NCI-H1092 treated with DMSO at 0.1 percent for 48 hours (cell line): ENCODE measurements at places on chromosomes 12 and 14.

DNA sequence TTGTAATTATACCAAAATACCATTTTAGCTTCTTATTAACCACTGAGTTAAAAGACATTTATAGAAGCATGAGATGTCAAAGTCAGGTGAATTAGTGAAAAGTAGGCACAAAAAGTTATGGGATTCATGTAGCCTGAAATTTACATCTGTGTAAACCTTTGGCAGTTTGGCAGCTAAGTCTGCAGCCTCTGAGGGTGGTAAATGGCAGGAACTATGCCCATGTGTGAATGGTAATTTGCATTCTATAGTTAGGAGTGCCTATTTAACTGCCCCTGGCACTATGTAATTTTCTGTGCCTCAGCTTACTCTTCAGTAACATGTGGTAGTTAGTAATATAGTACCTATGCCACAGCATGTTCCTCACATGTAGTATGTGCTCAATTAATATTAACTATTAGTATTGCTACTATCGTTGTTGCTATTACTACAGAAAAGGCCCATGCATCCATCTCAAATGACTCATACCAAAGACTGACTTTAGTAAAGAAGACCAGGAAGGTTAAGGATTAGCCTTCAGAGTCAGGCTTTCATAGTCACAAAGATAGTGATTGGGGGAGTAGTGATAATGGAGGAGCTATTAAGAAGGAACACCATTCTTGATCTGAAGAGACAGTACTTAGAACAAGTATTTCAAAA, 258.7 kb upstream of the BTG1 start:
- DNase-seq: no peak

GRCh38 chr14:89430391-89431236, 13.6 kb upstream of the FOXN3 start:
- no peak for DNase-seq

GRCh38 chr12:86264451-86265328, 8.5 kb upstream of the MGAT4C start:
- no peak for DNase-seq

- DNase-seq: no peak
Measured at GRCh38 chr14:97120204-97120603, 323.0 kb downstream of the VRK1 start.

DNA sequence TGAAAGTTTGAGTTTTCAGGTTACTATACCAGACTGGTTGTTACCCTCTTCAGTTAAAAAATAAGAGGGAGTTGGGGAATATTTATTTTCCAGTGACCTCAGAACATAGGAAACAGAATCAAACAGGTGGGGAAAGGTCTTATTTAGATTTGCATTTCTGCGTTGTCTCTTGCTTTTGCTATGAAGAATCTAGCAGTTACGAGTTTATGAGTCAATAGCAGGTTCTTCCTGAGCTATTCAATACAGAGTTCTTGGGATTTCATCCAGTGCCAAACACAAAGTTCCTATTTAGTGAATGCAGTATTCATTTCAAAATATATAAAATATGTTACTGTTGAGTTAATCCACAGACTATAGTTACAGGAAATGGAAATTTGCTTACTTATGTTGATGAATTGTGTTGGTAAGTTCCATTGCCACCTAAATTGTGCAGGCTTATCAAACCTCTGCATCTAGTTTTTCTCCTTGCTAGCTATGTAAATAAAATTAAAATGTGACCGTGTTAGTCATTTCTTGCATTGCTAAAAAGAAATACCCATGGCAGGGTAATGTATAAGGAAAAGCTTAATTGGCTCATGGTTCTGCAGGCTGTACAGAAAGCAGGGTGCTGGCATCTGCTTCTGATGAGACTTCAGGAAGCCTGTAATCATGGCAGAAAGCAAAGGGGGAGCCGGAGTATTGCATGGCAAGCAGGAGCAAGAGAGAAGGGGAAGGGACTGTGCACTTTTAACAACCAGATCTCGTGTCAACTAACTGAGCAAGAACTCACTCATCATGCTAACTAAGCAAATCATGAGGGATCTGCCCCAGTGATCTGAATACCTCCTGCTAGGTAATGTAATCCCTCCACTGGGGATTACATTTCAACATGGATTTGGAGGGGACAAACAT, 110.2 kb downstream of the KTN1 start:
- no peak for DNase-seq

GRCh38 chr14:98544174-98544573, 727.8 kb downstream of the BCL11B start:
- DNase-seq: no peak
